ENCODE measurements at places on chromosomes 2 and 18. TPM values are rescaled to one million over a fixed set of nuclear protein-coding genes. Genes with fewer than 3 reads are reported as not detected.

The TTC32 gene
- 6.6 TPM for total RNA-seq

The GALNT13 gene
- total RNA-seq: 0.55 TPM

DNA sequence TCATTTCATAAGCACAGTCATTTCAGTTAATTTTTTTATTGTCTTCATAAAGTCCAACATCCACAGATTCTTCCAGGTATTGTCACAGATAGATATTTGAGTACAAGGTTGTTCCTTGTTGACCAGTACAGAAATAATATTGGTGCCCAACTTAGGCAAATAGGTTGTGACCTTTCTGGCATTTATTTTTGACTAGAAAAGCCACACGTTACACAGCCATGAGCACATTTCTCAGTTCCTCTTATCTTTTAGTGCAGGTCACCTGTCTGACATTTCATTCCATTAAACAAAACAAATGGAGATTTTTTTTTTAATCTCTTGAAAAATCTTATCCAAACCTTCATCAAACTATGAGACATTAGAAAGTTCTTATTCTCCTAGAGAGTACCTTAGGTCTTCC is 428.8 kb downstream of the ZNF521 start:
- no peaks in the 10 kb centered on the region for H3K4me1 ChIP-seq
- no peak overlapping the region for H3K27ac ChIP-seq
- H3K36me3 ChIP-seq: no peaks in the 10 kb centered on the region
- H3K4me3 ChIP-seq: no peak overlapping the region

DNA sequence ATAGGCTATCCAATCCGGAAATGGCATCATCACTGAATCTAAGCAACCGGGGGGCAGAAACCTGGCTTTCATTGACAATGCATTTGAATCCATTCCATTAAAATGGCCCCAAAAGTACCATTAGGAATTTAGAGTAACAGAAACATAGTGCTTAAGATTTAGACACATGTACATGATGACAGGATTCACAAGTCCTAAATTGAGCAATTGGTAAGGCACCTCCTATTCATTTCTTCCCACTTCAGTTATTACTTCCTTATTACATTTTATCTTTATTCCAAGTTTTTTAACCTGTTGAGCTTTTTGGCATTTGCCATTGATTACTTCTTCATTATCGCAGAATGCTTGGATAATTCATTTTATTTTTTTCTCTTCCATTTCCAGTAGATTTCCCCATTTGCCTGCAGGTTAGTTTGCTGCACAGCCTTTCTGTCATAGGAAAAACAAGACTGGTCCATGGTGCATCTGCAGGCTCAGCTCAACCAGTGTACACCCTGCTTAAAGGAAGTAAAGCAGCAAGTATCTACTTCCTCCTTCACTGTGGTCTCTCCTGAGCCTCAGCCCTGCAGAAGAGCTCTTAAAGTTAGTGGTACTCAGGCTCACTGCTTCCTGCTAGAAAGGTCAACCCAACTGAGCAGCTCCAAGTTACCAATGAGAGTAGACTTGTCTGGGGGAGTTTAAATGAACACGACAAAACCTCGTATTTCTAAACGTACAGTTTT is 89.2 kb downstream of the DOCK10 start:
- H3K36me3 ChIP-seq: no peaks in the 10 kb centered on the region
- H3K4me1 ChIP-seq: no peaks in the 10 kb centered on the region
- no peaks in the 10 kb centered on the region for H3K27me3 ChIP-seq
- H3K4me3 ChIP-seq: no peak overlapping the region

The C1GALT1C1L gene
- 0.98 TPM for total RNA-seq

DNA sequence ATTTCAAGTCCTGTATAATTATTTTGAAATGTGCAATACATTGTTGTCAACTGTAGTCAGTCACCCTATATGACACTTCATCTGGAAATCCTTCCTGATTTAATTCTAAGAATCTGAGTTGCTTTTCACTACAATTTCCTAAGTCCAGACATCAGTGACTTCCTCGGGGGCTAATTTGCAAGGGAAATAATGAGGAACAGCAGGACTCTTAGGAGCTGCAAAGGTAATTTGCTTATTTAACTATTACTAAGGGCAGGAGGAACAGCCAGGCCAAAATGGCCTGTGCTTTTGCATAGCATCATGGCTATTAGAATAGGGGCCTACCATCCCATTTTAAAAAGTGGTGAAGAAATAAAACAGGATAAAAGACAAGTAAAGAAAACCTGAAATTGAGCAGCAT is 178.8 kb downstream of the MC4R start:
- H3K27me3 ChIP-seq: no peaks in the 10 kb centered on the region
- H3K4me1 ChIP-seq: no peaks in the 10 kb centered on the region
- no peak for DNase-seq

Data from right atrium auricular region (tissue), 2 donors.